ENCODE measurements at places on chromosomes 1 and 21.

DNA sequence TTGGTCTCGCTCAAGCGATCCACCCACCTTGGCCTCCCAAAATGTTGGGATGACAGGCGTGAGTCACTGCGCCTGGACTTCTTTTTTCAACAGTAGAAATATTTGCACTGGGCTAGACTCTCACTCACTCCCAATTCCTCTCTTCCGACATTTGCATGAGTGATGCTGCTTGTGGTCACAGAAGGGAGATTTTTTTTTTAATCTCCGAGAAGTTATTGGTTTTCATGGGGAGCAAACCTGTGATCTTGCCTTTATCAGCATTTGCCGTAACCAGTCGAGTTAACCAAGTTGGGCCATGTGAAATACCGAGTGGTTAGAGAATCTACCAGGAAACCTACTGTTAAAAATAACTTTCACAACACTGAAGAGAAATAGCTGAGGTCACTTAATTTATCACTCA lies 21.1 kb downstream of the ERG start:
- no peak for DNase-seq

DNA sequence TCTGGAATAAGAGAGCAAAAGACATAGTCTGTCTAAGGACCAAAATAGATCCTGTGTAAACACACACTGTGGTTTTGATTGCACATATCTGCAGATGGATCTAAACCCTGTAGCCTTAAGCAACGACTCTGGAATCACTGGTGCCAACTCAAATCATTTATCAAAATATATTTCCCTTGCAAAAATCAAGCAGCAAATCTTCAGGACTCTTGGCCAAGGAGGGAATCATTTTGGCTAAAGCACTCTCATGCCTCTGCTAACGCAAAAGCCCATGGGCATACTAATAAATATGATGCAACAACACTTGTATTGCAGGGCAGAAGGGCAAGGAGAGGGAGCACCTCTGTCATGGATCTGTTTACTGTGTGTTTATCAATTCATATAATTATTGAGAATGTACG lies 155.4 kb upstream of the DUSP10 start:
- no peak for DNase-seq

DNA sequence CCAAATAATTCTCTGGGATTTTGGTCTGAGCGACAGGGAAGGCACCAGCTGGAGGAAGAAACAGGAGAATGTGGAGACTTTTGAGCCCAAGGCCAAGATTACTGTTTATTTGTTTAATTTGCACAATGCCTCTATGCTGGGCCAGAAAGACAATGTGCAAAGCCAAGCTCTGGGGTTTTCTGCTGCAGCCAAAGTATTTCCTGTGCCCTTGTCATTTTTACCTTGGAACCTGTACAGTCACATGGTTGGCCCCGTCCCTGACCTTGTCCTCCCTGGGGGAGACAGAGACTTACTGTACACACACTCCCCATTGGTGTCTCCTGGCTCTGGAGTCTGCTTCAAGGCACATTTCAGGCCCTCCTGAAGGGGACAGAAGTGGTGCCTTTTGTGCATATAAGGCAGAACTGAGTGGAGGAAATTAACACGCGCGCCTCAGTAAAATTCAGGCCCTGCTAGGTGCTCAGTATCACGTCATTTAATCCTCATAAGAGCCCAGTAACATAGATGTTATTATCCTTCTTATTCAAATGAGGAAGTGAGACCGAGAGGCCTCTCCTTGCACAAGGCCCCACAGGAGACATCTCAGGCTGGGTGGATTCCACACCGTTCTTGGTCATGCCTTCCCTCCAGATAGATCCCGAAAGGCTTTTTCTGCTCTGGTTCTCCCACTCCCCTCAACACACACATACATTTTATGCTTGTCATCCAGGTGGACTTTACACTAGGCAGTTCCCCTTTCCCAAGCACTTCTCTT lies 21.1 kb downstream of the C1orf115 start:
- DNase-seq, result no peak

DNA sequence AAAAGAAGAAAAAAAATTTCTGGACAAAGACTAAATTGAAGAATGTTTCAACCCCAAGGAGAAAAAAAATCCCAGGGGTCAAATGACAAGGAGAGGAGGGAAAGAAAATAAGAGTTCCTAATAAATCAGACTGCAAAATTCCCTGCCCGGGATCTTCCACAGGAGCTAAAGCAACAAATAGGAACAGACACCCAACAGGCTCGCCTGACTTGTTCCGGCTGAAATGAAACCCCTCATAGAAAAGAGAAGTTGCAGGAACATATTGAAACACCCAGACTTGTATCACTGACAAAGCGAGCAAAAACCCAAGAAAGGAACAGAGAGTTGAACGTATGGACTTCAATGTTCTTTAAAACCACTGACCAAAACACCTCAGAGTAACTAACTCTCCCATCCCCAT lies 123.0 kb downstream of the TIAM1 start:
- no peak for DNase-seq

GRCh38 chr1:235558621-235559169 lies 54.4 kb upstream of the B3GALNT2 start:
- no peak for DNase-seq

- DNase-seq, result no peak
Measured at GRCh38 chr1:204434116-204434755, 22.6 kb upstream of the PPP1R15B start.

GRCh38 chr1:162854245-162854882 lies 6.6 kb downstream of the CCDC190 start:
- DNase-seq, result peak; percentile 41

DNA sequence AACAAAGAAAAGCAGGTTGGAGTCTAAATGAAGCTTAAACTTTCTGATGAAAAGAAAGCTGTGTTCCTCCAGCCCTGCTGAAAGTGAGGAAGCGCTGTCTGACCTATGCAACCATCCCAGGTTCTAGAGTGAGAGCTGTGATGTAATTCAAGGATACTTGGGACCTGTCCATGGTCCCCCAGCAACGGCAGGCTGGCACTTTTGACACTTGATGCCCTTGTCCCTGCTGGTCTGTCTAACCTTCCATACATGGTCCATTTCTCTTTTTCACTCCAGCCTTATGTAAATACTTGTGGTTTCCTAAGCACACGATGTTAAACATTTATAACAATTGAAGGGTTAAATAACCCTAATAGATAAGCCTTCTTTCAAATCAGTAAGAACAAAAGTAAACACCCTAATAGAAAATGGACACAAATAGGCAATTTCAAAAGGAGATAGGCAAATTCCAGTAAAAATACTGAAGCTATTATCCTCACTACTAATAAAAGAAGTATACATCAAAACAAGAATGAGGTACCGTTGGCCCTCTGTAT lies 17.7 kb upstream of the KDM4A start:
- no peak for DNase-seq

DNA sequence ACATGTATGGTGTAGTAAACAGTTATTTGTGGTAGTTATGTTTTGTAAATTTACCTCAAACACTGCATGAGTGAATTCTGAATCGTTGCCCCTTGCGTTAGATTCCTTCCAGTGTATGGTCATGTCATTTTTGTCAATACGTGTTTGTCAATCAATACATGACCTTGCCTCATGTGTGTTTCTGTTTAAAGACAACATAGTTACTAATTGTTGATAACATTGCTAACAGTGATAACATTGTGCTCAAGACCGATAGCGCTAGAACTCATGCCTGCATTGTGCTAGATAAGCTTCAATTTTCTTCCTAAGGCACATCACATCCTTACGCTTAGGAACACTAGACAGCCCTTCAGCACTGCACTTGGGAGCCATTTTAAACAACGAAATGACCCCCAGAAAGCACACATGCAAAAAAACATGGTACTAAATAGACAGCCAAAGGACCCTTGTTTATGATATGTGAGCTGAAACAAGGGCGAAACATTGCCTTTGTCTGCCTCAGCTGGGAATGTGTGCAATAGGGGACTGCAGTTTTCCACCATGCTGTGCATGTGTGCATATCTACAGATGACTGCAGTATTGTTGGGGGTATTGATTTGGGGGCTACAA lies 37.3 kb downstream of the MRPS6 start:
- no peak for DNase-seq

GRCh38 chr1:23441446-23442148 lies 17.0 kb upstream of the TCEA3 start:
- no peak for DNase-seq

GRCh38 chr1:58262702-58263101 lies 283.8 kb downstream of the OMA1 start:
- DNase-seq, result no peak

DNA sequence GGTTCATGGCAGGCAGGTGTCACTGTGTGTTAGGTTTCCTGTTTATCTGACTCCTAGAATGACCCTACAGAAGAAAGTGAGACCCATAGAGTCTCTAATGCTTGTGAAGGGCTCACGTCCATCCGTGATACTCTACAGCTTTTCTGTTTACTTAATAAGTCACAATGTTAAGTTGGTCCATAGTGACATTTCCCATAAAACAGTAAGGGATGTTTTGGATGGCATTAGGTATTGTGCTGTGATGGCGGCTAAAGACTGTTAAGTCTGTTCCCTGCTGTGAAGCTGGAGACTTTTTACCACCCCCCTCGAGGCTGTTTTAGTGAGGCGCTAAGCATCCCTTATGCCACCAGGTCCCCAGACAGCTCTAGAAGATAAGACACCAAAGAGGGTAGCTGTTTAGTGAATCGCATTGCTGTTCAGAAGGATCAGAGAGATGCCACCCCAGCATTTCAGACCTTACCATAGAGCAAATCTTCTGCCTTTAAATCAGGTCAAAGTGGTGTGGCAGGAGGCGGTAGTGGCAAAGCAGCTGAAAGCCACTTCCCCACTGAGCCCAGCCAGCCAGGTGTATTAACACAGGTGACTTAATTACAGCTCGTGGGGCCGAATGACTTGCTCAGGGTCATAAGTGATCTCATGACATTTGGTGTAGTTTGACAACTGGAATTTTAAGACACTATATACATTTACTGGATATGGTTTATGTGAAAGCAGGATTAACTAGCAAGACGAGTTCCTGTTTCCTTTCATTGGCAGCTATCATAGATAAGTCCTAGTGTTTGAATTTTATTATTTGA lies 25.0 kb downstream of the SLC37A1 start:
- no peak for DNase-seq

DNA sequence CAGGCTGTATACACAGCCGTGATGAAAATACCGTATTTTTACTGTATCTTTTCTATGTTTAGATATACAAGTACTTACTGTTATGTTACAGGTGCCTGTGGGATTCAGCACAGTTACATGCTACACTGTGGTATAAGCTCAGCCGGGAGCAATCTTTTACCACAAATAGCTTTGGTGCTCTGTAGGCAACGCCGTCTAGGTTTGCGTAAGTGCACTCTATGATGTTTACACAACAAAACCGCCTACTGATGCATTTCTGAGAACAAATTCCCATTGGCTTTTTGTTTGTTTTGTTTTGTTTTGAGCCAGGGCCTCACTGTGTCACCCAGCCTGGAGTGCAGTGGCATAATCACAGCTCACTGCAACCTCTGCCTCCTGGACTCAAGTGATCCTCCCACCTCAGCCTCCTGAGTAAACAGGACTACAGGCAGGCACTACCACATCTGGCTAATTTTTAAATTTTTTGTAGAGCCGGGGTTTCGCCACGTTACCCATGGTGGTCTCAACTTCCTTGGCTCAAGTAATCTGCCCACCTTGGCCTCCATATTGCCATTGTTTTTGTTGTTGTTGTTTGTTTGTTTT lies 81.0 kb downstream of the SCCPDH start:
- DNase-seq, result no peak

DNA sequence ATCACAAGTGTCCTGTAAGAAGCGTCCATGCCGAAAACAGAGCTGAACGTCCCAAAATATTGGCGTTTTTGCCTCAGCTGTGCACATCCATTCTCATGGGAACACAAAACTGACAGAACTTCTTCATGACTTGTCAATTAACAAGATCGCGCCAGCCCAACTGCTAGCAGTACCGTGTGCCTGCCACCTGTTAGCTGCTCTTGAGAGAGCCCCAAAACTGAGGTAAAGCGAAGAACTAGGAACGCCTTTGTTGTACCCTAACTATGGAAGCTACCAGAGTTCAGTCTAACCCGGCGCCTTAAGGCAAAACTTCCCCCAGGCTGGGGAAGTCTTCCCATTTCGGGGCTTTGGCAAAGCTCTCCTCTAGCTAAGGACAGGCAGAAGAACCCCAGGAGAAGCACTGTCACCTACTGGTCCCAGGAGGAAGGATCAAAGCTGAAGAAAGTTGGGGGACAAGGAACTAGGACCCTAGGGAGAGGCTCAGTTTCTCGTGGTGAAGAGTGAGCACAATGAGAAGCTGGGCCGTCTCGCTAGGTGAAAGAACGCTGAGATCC lies 719 bp downstream of the EYA3 start:
- no peak for DNase-seq

DNA sequence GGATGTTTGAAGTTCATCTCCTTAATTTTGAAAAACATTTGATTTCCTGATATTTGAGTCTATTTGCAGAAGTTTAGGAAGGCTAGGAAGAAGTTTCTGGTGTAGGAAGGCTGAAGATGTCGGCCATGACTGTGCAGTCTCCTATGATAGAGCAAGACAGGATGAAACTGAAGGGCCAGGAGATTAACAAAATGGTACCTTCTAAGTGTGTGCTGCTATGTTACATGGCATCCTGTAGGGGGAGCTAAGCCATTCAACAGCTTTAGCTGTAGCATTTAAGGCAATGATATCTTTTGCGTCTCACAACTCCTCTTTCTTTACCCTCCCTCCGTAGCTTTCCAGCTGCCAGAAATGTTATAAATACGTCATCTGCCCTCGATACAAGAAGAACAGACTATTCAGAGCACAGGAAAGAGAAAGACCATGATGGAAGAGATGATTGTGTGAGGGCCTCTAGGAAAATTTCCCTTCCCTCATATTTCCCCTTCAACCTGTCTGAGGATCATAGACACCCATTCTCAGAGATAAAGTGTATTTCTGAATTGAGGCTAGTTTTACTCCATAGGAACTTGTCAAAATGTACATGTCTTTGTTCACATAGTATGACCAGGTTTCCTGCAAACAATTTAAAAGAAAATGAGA lies 61.1 kb downstream of the XCL1 start:
- peak; percentile 18 for DNase-seq

DNA sequence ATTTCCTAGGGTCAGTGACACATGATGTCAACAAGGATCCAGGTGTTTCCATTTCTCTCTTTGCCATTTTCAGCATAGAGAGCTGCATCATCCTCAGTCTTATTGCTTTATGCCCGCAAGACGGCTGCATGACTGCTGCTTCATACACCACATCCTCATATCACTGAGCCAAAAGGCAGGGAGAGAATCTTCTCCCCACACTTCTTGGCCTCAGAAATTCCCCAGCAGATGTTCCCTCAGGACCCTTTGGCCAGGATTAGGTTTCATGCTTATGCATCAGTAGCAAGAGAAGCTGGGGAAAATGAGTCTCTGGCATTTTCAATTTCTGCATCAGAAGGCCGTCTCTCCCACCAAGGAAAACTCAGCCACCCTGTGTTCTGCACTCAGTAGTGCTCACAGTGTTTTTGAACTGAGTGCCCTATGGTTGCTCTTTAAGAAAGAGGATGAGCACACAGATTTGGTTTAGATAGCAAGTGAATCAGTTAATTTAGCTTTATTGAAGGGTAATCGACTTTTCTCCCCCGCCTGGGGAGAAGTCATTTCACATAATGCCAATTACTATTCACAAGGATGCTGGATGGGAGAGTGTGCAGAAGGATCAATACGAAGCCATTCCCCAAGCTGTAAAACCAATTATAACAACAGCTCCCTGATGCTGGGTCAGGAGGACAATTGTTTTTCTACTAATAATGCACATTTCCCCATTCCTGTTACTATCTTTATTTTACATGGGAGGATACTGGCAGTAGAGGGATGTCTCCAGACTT lies 360.2 kb downstream of the HHIPL2 start:
- no peak for DNase-seq
